ENCODE measurements at places on chromosomes 1 and 21.

GRCh38 chr21:41536827-41537103 is 28.8 kb upstream of the TMPRSS2 start:
- DNase-seq = no peak

GRCh38 chr1:115295904-115296696 is 41.9 kb downstream of the NGF start:
- DNase-seq = no peak

GRCh38 chr1:210132582-210132981 is 100.0 kb upstream of the SERTAD4 start:
- no peak for DNase-seq

GRCh38 chr21:17631195-17631594 is 18.5 kb upstream of the BTG3 start:
- no peak for DNase-seq

DNA sequence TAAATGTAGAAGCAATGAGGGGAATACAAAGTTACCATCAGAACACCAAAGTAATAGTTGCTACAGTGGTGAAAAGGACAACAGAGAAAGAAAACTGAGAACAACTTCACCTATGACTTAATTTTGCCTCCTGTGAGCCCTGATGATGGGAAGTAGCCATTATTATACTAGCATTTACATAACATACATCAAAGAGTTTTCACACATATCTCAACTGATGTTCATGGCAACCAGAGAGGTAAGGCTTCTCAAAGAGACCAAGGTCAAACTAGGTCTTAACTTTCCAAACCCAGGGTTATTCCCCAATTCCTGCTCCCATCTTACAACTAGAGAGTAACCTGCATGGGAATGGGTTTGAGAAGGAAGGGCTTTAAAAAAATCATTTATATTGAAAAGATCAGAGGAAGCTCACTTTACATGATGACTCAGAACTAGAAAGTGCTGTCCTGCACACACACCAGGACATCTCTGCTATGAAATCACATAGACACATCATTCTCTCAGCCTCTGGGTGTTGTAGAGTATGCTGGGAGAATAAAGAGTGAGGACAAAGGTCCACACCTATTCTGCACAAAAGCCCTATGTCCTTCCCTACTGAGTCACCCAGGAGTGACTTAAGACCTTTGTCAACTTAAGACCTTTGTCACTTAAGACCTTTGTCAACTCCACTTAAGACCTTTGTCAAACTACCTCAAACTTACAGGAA is 179.7 kb downstream of the TNFSF18 start:
- no peak for DNase-seq

GRCh38 chr1:117076648-117077047 is 16.5 kb downstream of the TTF2 start:
- no peak for DNase-seq

DNA sequence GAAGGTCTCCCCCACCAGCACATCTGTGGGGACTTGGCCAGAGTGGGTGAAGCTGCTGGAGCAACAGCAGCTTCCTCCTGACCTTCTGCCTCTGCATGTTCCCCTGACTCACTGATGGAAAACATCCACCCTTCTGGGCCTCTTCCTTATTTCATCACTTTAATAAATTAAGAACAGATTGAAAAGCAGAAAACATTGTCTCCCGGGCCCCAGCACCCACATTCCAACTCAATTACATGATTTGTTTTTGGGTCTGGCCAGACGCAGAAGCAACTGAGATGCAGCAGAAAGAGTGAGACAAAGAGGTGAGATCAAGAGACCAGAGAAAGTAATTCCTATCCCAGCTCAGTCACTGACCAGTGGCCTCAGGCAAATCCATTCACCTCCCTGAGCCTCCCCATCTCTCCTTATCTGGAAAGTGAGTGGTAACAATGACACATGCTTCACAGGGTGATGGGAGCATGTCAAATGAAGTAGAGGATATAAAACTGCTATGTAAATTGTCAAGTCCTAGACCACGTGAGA is 157.1 kb downstream of the ELAVL4 start:
- no peak for DNase-seq

GRCh38 chr1:84936116-84936810 is 43.3 kb upstream of the LPAR3 start:
- no peak for DNase-seq

Data from stimulated activated CD8-positive, alpha-beta memory T cell treated with anti-CD3 and anti-CD28 coated beads, Interleukin-4, amount 100 ng/mL, for 1 hour (primary cell).